Activated CD8-positive, alpha-beta memory T cell treated with anti-CD3 and anti-CD28 coated beads for 1 hour (primary cell): ENCODE measurements at places on chromosomes 2 and 18.

DNA sequence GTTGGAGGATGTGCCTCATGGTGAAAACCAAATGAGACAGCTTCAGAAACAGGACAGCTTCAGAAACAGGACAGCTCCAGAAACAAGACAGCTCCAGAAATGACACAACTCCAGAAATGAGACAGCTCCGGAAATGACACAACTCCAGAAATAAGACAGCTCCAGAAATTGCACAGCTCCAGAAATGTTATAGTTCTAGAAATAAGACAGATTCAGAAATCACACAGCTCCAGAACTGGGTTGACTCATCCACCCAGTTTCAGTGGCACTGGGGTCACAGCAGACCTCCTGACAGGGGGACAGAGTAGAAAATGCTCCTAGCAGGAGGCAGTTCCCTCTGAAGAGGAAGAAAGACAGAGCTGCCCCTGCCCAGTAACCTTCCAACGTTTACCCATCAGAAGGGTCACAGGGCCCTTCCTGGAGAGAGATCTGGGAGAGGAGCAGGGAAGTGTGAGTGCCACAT, 26.9 kb upstream of the COL6A3 start:
- DNase-seq = no peak

DNA sequence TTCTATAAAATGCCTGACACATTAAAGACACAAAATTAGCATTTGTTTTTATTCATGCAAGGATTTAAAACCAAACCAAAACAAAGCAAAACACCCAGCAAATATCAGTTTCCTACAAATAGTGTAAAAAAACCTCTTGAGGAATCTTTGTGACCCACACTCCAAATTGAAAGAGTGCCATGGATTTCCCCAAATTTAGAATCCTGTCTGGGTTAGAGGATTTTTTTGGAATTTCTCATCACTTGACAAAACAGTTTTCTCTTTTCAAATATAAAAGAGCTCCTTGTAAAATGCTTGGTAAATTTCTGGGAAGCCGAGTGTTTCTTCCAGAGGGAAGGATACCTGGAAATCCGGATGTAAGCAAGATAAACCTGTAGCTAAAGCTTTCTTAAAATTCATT, 1.7 kb upstream of the FN1 start:
- no peak for DNase-seq

- DNase-seq = no peak
These were observed 210.5 kb upstream of the NRP2 start for GRCh38 chr2:205471776-205472175.

GRCh38 chr2:150469706-150470274, 17.7 kb downstream of the RND3 start:
- no peak for DNase-seq

DNA sequence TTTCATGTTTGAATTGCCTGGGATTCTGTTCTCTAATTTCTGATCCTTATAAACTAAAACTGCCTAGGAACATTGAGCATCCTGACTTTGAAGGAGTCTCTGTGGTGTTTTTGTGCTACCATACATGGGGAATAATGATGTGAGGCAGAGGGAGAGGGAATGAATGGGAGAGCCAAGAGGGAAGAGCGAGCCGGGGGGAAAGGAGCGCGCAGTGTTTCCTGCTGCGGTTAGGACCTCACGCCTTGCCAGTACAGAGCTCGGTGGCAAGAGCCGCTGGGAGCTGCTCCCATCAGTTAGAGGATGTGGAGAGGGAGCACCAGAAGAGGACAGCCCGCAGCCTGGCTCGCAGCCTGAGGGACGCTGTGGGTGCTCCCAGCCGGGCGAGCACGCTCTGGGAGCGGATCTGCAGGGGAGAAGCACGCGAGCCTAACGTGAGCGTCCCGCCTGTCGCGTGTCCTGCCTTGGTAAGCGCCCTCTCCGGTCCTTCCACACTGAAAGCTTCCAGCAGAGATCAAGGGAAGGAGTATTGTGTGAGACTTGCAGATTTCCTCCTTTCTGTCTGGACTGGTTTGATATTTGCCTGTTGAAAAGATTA, 114.7 kb downstream of the FAM210A start:
- no peak for DNase-seq

DNA sequence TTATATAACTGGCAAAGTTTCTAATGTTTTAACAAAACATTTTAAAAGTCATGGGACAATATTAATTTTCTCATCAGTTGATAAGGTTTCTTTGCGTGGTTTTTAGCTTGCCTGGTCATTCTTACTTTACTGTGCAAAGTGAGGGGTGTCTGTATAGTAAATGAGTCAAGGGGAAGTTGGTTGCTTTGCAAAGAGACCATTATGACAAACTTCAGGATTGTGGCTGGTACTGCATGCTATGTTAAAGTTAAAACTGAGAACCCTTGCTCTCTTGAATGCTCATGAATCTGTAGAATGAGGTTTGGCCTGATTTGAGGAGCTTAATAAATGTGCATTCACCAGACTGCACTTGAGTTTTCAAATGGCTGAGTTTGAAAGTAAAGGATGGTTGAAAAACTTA, 47.0 kb downstream of the COL4A4 start:
- no peak for DNase-seq

GRCh38 chr2:102340778-102341177, 14.8 kb upstream of the IL18R1 start:
- no peak for DNase-seq

DNA sequence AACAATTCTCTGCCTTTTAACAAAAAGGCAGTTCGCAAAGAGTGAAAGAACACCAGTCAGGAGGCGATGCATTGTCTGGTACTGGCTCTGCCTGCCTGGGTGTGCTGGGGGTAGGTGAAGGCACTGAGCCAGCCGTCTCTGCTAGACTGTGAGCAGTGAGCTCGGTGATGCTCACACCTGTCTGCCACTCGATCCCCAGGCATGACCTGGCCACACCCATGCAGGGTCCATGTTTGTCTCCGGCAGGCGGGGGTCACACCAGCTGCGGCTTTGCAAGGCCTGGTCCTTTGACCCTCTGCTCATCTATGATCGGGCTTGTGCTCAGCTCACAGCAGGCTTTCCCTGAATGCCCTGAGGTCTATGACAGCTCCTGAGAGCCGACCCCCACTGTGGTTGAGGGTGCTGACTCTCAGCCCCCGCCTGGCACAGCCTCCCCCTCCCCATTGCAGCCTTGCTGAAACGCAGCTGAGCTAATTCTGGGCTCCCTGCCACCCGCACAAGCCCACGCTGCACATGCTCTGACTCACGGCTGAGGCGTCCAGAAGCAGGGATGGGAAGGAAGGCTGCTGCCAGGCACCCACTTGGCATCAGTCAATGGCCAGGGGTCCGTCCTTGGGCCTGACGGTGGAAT, 23.7 kb downstream of the CRACDL start:
- no peak for DNase-seq

GRCh38 chr18:11251229-11251890, 102.0 kb upstream of the PIEZO2 start:
- DNase-seq = no peak

GRCh38 chr2:53600815-53601214, 166.8 kb upstream of the CHAC2 start:
- no peak for DNase-seq

DNA sequence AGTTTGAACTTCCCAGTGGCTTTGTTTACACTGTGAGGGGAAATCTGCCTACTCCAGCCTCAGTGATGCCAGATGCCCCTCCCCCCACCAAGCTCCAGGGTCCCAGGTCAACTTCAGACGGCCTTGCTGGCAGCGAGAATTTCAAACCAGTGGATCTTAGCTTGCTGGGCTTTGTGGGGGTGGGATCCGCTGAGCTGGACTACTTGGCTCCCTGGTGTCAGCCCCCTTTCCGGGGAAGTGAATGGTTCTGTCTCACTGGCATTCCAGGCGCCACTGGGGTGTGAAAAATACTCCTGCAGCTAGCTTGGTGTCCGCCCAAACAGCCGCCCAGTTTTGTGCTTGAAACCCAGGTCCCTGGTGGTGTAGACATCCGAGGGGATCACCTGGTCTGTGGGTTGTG, 70.0 kb upstream of the NEUROD1 start:
- no peak for DNase-seq

DNA sequence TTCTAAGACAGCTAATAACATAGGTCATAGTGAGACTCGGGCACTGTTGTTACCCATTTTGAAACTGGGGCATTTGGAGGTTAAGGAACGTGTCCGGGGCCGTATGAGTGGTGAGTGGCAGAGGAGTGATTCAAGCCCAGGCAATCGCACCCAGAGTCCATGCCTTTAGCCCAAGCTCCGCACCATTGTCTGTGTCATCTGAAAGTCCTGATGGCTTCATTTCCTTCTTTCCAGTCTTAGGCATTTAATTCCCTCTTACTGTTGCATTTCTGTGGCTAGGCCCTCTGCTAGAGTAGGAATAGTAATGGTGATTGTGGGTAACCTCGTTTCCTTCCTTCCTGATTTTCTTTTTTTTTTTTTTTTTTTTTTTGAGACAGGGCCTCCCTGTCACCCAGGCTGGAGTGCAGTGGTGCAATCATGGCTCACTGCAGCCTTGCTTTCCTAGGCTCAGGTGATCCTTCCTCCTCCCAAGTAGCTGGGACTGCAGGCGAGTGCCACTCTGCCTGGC, 49.8 kb upstream of the ASB1 start:
- no peak for DNase-seq

DNA sequence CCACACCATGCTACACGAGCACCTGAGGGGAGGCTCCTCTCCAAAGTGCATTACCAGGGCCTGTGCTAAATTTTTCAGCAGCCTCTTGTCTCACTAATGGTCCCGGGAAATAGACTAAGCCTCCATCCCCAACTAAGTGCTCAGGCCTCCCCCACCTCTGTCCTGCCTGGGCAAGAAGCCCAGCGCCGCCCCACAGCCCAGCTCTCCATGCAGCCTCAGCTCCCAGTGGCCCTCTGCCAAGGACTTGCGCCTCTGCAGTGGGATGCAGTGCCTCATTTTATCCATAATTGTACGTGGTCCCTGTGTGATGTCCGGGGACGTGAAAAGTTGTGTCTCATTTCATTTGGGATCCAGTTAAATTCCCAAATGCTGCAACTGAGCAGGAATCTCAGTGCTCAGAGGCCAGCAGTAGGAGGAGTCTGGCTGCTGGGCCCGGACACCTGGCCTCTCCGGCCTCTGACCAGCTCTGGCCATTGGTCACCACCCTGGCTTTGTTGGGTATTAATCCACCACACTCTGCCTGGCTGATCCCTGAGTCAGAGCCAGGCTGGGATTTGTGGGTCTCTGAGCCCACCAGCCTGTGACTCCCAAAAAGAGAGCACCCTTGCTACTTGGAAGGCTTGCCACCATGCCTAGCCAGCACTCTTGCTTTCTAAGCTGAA, 11.4 kb upstream of the STEAP3 start:
- no peak for DNase-seq

- no peak for DNase-seq
These were observed 80.9 kb downstream of the CDH20 start for GRCh38 chr18:61414086-61414485.

DNA sequence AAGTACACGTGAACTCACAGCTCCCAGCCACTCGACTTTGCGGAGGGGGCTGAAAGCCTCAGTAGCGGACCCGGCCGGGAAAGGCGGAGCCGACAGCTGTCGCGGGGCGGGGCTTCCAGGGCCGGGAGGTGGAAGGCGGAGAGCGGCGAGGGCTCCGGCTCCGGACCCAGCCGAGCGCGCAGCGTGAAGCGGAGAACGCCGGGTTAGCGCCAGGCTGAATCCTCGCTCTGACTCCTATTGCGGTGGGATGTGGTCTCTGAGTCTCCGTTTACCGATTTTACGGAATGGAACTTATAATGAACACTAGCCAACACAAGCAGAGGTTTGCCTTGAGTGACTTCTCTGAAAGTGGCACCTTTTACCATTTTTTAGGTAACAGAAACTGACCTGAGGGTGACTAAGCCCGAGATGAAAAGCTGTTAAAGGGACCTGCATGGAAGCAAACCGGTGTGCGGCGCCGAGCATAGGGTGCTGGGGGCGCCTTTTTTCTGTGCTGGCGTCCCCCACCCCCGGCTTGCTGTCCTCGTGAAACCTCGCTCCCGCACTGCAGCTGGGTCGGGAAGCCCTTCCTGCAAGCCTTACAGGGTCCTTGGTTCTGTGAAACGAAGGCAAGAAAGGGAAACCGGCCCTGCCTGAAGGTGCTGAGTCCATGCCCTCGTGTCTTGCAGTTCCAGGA, 72.9 kb downstream of the EN1 start:
- DNase-seq = no peak

DNA sequence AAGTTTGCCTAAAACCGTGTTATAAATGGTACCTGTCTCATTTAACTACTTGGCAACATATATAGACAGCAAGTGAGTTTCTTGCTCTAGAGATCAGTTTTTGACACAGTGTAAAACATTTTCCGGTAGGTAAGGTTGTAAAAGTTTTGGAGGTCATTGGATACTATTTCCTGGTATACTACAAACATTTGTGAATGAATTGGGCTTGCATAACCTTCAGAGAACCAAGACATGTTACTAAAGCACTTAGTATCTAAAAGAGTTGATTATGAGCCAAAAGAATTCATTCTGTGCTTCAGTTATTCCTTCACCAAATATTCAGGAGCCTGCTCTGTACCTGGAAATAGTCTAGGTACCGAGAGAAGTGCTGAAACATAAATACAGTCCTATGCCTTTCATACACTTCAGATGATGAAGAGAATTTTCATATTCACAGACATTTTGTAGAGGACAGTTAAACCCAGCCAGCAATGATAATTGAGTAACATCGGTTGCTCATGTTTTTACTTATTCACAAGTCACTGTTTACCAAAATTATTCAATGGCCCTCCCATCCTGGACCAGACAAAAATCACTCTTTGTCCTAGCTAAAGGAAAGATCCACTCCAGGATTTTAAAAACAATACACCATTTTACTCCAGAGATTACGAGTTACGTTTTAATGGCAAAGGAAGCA, 319.4 kb upstream of the RBMS1 start:
- DNase-seq = no peak

GRCh38 chr2:32678825-32679224, 51.0 kb downstream of the TTC27 start:
- DNase-seq = no peak

DNA sequence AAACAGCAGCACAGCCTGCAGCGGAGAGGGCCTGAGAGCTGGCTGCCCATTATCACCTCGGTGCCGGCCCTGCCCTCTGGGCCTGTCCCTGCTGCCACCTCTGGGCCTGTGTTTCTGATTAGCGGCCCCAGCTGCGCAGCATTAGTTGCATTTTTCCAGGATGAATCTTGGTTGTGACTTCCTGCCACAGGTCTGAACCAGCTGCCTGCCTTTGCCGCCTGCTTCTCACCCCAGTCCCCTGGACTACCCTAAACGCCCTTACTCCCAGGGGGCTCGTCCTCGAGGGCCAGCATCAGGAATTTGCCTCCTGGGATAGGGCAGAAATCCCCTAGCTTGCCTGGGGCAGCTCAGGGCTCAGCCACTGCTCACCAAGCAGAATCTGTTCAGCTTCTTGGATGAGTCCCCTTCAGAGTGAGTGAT, 342.8 kb downstream of the DYSF start:
- no peak for DNase-seq

GRCh38 chr2:104321796-104322349, 532.0 kb upstream of the POU3F3 start:
- DNase-seq = no peak

- DNase-seq = no peak
These were observed 16.4 kb upstream of the TXNL4A start for GRCh38 chr18:80004600-80005342.

DNA sequence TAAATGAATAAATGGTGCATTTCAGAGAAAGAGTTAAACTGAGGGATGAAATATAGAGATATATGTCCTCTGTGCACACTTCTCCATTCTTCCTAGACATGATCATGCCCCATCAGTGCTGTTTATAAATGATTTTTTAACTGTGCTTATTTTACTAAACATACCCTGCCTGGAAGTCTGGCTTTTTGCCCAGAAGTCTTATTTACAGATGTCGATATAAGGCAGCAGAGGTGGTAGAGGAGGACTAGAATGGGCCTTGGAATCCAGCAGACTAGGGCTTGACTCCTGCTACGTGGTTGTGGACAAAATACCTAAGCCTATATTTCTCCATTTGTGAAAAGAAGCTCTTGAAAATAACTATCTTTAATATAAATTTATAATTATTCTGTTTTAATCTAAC, 355.5 kb downstream of the RAD51AP2 start:
- DNase-seq = no peak
